ENCODE measurements at places on chromosomes 13 and 19.

GRCh38 chr19:16185768-16186123 lies 536 bp downstream of the FAM32A start:
- peak; percentile 46 for DNase-seq

- DNase-seq, result no peak
Measured at GRCh38 chr19:58450856-58451357, 515 bp upstream of the ZNF324B start.

DNA sequence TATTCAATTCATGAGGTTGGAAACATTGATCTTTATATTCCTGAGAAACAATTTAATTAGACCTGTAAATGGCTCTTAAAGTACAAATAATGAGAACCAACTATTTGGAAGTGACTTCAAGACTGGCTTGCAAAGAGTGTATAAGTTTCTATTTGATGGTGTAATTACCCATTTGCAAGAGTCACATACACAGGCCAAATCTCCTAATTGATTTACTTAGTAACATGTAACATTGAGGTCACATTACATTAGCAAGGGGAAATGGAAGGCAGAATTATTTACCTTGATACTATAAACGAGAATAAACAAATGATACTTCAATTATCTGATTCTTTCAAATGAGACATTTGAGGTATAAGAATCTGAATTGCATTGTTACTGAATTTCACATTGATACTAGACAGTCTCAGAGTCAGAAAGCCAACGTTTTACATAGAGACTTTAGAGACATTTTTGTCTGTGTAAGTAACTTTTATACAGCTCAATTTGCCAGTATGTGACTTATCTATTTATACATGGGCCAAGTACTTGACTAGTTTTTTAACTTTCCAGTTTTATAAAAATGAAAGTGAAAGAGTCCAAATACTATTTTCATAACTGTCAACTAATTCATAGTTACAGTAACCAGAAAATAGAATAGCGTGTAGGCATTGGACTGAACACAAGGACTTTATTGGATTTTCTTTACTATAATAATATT lies 95.6 kb upstream of the RFC3 start:
- no peak for DNase-seq

DNA sequence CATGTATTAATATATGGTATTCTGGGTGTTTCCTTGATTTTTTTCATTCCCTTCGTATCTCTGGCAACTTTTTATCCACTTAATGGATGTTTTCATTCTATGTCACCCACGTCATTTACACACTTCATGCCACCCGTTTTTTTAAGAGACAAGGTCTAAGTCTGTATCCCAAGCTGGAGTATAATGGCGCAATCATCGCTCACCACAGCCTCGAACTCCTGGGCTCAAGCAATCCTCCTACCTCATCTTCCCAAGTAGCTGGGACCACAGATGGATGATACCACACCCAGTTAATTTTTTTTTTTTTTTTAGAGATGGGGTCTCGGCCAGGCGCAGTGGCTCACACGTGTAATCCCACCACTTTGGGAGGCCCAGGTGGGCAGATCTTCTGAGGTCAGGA lies 3.4 kb upstream of the VASP start:
- no peak for DNase-seq

DNA sequence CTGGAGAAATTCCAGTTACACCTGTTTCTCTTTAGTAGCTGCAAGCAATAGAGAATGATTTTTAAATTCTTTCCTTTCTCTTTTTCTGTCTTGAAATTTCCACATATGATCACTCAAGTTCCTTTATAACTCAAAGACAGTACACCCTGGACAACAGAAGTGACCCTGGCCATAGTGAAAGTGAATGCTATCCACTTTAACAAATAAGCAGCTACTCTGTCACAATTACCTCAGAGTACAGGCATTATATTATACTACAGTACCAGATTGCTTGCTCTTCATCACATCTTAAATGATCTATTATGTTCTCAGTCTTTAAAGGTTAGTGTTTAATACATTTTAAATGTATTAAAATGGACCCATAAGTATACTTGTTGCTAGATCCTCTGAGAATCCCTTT lies 136.2 kb downstream of the KLF12 start:
- no peak for DNase-seq

DNA sequence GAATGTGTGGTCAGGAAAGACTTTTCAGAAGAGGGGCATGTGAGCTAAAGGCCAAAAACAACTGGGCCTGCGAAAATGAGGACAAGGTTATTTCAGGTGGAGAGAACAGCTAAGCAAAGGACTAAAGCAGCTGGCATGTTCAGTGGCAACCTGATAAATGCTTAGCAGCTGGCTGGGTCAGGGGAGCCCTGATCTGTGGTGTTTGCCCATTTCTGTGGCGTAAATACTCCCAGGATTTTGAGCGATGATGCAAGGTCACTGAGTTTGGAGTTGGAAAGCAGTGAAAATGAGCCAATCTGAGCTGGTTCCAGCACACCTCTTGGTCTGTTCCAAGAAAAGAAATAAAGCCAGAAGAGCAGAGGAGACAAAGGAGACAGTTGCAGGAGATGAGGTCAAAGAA lies 704.3 kb downstream of the UQCRFS1 start:
- no peak for DNase-seq

DNA sequence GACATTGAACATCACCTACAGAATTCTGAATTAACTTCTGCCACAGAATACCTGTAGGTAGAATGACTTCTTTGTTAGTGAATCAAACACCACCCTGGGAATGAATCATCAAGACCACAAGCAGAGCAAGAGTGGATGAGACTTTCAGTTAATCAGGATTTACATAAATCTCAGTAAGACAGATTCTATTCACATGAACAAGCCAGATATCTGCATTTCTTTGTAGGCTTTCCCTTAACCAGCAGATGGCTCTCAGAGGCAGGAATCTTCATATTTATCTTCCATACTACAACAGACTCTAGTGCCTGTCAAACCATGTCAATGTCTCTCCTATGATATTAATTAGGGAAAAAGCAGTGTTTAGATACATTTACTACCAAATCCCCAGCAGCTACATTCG lies 412.1 kb downstream of the KLF12 start:
- peak; percentile 17 for DNase-seq

DNA sequence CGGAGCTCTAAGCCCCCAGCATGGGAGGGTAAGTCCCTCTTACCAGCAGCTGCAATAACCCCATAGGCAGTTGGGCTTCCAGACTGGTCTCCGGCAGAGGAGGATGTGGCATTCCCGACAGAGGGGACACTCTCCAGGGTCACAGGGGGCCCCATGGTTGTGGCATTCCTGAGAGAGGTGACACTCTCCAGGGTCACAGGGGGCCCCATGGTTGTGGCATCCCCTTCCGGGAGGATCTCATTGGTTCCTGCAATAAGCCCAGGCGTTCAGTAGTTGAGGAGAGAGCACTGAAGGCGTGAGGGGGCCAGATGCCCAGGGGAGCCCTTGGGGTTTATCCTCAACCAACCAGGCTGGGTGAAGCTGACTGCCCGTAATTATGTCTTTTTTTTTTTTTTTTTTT lies 5.4 kb downstream of the CD320 start:
- DNase-seq, result no peak

- DNase-seq, result no peak
Measured at GRCh38 chr13:65763811-65764210, 1466.3 kb downstream of the PCDH9 start.

DNA sequence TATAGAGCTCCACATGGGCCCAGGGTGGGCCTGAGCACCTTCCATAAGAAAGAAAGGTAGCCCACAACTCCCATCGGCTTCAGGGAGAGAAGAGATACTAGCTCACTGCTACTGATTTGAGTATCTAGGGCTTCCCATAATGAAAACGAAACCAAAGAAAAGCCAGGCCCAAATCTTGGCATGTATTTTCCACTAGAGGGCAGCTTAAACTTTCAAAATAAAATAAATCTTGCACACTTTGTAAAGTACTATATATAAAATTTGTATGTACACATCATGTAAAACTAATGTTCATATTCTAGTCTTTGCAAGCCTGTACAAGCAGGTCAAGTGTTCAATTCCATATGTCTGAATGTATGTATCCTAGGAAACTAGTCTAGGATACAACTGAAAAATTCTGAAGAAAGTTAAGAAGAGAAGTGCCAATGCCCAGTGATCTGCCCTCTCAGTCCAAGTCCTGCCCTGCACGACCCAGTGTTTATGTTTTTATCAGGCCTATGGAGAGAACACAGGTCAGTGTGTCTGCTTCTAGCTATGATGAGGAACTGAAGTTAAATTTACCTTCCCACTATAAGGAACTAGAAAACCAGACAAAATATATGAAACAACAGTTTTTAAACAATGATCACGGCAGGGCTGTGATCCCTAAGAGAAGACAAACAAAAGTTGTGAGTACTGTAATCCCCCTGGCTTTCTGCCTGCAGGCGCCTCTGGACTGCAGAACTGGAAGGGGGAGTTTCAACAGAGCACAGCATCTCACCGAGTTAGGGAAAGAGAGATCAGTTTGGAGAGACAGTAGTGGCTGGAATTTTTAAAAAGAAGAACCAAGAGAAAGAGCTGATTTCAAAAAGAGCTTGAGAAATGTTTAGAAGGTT lies 475.7 kb downstream of the UQCRFS1 start:
- peak; percentile 67 for DNase-seq

GRCh38 chr19:48283908-48284307 lies 14.0 kb downstream of the ZNF114 start:
- no peak for DNase-seq

DNA sequence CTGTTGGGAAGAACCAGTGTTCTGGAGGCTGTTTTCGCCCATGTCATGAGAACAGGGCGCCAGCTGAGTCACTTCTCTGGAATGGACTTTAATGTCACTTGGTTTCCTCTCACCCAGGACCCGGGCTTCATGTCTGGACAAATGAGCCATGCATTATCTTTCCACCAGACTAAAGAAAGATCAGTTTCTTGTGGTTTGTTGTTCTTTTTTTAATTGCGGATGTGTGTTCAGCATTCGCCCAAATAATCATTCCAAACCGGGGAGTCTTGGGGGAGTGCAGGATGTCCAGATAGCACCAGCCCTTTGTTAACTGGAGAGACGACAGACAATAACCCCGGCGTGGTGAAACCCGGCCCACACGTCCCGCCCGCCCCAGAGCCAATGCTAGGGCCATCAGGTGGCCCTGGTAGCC lies 102.5 kb downstream of the COL4A2 start:
- DNase-seq, result no peak

- DNase-seq, result no peak
Measured at GRCh38 chr13:43647471-43647870, 139.3 kb downstream of the ENOX1 start.

DNA sequence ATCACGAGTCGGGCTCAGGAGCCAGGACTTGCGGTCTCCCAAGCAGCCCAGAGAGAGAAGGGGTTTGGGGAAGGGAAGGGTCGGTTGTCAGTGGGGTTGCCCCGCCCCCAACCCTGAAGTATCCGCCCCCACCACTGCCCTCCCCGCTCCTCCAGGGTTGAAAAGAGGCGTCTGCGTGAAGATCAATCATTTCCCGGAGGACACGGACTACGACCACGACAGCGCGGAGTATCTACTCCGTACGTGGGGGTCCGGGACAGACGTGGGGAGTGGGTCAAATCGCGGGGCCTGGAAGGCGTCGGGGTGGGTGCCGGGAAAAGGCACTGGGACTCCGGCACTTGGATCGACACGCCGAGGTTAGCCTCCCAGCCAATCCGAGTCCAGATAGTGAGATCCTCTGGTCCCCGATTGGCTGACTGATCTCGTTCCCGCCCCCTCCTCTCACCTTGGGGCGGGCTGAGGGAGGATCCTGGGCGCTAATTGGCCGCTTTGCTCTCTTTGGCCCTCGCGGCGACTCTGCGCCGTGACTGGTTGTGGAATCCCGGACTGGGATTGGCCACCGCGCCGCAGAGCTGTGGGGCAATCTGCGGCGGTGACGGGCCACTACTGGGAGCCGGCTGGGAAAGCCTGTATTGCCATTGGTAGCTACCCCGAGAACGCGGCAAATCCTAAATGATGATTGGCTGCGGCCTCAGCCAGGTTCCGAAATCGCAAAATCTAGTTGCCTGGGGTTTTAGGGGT lies 13.3 kb upstream of the CACNG6 start:
- DNase-seq, result no peak

All from GM20000 (cell line).